CD4-positive, alpha-beta T cell treated with Interleukin-4 for 4 hours (primary cell): ENCODE measurements at places on chromosomes 16 and 17.

GRCh38 chr17:337866-338265, 14.7 kb downstream of the RPH3AL start:
- DNase-seq: no peak

DNA sequence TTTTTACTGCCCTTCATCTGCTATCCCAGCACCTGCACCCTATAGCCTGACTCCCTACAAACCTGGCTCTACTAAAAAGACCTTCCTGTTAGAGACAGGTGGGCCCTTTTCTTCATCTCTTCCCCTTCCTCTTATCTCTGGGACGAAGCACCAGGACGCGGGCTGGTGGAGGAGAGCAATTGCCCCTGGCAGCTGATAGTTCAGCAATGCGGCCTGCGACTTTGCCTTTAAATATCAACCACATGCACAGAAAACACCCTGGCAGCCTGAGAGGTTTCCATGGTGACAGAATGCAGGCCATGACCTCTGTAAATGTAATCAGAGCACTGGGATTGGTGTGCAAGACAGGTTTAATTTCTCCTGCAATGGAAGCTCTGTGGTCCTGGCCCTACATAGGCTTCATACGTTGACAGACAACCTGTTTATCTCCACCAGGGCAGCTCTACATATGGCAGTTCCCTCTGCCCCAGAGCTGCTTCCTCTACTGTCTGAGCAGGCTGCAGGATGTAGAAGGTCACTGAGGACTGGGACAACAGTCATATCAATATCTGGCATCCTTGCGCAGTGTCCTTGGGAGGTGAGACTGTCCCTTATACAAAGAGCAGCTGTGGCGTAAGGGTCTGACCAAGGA, 10.0 kb upstream of the SKAP1 start:
- DNase-seq: peak; percentile 87

DNA sequence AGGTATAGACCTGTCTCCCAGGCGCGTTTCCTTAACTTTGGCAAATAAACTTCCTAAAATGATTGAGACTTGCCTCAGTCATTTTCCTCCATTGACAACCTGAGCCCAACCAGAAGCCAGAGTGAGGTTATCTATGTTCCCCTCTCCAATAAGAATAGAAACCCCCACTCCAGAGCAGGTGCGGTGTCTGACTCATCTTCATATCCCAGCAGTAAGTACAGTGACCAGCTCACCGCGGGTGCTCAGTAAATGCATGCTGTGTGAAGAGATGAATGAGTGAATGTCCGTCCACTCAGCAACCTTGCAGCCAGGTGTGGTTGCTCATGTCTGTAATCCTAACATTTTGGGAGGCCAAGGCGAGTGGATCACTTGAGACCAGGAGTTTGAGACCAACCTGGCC, 19.5 kb upstream of the CD300E start:
- no peak for DNase-seq

DNA sequence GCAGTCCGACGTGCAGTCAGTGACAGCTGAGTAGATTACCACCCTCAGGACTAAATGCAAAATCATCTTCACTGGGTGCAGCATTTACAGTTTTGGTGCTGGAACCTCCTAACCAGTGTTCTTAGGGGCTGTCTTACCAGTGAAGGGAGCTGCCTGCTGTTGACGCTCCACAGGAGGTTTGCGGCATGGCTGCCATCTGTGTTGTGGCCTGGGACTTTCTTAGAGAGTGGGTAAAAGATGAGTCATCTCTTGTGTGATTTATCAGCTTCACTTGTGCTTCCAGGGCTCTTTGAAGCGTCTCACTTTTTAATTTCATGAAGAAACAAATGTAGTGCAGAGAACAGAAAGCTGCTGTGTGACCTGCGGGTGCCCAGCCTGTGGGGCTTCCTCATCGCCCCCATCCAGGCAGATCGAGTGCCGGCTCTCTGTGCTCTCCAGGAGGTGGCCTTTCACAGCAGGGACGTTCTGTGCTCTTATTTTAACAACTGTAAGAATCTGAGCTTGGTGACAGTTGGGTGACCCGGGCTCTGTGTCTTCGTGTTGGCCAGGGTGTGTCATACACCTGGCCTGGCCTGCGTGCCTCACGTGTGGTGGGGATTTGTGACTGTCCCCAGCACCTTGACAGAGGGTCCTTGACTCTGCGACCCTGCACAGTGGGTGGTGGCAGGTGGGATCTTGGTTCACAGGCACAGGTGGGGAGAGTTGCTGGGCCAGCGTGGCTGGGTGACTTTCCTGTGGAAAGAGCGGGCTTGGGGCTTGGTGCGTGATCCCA, 24.3 kb upstream of the ZNF750 start:
- peak; percentile 98 for DNase-seq

- DNase-seq: no peak
Observed at GRCh38 chr17:57866723-57867122, 16.9 kb upstream of the MRPS23 start.

DNA sequence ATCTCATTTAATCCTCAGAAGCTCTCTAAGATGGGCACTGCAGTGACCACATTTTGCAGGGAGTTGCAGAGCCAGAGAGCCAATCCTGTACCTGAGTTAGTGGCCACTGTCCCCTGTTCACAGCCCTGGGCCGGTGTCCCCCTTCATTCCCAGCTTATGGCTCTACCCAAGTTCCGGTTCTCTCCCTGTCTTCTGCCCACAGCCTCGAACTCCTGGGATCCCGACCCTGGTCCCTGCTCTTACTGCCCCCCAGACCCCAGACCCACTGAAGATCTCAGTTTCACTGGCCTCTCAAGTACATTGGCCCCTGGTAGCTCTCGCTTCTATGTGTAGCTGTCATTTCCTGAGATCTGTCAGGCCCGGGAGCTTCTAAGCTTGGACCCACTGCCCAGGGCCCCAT, 12.2 kb downstream of the ASGR2 start:
- DNase-seq: no peak

GRCh38 chr17:34733333-34733732, 154.0 kb downstream of the TMEM132E start:
- no peak for DNase-seq

- no peak for DNase-seq
Observed at GRCh38 chr17:68592009-68592408, 9.2 kb downstream of the FAM20A start.

DNA sequence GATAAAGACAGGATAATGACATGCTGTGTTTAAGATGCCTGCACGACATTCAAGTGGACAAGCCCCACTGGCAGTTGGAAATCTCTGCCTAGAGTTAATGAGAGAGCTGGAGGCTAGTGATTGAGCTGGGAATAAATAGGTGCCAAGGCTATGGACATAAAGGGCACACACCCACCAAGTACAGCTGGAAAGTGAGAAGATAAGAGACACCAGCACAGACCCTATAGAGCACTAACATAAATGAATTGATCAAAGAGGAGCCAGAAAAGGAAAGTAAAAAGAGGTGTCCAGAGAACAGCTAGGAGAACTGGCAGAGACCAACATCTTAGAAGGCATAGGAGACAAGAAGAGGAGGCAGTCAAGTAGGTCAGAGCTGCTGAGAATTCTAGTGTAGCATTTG, 101.2 kb downstream of the YPEL2 start:
- no peak for DNase-seq

DNA sequence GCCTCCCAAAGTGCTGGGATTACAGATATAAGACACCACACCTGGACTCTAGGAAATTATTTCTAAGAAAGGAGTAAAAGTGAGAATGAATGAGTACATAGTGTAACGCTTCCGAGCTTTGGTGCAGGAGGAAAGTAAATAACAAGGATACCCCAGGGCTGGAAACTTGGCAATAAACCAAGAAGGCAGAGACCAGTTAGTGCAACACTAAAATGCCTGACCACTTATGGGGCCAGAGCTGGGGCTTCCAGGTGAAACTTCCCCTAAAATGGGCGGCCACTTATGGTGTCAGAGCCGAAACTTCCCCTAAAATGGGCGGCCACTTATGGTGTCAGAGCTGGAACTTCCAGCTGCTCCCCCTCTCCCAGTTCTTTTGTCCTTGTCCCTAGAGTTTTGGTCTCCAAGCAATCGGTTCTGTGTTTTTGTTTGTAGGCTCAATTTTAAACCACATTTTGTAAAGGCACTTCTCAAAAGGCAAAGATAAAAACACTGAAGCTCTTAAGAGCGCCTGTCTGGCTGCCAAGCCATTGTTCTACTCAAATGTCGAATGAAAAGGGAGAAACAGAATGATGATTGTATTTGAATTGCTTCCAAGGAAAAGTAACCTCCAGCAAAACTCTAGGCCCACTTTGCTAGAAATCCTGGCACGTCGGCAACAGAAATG, 63.9 kb downstream of the NXN start:
- DNase-seq: no peak

DNA sequence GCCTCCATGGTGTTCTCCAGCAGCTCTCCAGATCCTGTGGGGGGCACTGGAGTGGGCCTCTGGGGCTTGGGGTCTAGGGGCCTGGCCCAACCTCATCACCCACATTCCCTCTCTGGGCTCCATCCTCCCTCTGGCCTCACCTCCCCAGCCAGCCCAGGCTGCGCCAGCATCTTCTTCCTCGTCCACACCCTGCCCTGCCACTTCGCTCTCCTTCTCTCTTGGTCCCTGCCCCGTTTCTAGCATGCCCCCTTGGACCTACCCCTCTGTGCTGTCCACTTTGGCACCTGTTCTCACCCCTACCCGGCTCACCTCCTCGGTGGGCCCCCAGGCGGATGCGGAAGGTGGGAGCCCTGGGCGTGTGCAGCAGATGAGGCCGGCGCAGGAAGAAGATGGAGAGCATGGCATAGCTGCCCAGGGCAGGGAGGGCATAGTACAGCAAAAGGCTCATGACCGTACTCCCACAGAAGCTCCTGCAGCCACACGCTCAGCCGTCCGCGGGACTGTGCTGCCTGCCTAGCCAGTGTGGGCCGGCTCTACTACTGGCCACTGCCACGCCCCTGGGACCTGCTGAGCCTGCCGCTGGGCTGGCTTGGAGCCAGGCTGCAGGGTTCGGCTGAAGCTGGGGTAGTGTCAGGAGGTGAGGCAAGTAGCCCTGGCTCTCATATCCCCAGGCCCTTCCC, at the start of gene GDPD3:
TSS of gene GDPD3 (minus strand) at position 507 of the 680 bp plus-strand sequence. CDS start at position 448, 59 bp downstream.
- no peak for DNase-seq

- no peak for DNase-seq
Observed at GRCh38 chr17:58693751-58694150, 1.3 kb downstream of the RAD51C start.

DNA sequence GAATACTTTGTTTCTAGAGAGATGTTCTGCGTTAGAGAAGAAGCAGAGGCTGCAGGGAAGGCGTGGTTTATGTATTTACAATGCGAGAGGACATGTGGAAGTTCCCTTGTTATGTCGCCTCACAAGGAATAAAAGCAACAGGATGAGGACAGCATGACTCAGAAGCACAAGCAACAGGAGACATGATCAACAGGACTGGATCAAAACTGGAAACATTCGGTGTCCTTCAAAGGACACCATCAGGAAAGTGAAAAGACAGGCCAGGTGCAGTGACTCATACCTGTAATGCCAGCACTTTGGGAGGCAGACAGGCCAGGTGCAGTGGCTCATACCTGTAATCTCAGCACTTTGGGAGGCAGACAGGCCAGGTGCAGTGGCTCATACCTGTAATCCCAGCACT, 52.6 kb downstream of the CCDC57 start:
- no peak for DNase-seq

GRCh38 chr17:80475910-80476876, at the start of gene NPTX1:
Gene NPTX1, minus strand, starts transcription at chr17:80476607. Its CDS starts 161 bp downstream, at chr17:80476446.
- no peak for DNase-seq

GRCh38 chr16:86925067-86925791, 346.9 kb downstream of the FOXL1 start:
- DNase-seq: no peak

DNA sequence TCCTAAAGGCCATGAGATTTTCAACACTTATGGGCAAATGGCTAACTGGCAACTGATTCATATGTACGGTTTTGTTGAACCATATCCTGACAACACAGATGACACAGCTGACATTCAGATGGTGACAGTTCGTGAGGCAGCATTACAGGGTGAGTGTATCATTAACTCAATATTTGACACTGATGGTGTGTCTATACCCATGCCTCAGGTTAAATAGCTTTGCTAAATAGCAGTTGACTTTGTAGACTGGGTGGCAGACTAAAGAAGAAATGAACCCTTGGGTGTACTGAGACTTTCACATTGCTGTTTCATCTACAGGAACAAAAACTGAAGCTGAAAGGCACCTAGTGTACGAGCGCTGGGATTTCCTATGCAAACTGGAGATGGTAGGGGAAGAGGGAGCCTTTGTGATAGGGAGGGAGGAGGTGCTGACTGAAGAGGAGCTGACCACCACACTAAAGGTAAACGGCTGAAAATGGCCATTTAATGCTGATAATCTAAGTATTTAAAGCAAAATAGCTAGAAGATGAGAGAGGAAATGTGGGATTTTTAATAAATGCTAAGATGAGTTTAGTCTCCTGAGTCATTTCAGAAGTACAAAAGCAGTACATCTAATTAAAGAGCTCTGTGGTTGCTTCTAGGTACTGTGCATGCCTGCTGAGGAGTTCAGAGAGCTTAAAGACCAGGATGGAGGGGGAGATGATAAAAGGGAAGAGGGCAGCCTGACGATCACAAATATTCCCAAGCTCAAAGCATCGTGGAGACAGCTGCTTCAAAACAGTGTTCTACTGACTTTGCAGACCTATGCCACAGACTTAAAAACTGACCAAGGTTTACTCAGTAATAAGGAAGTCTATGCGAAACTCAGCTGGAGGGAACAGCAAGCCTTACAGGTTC, 3.0 kb downstream of the SETD6 start:
- DNase-seq: no peak

DNA sequence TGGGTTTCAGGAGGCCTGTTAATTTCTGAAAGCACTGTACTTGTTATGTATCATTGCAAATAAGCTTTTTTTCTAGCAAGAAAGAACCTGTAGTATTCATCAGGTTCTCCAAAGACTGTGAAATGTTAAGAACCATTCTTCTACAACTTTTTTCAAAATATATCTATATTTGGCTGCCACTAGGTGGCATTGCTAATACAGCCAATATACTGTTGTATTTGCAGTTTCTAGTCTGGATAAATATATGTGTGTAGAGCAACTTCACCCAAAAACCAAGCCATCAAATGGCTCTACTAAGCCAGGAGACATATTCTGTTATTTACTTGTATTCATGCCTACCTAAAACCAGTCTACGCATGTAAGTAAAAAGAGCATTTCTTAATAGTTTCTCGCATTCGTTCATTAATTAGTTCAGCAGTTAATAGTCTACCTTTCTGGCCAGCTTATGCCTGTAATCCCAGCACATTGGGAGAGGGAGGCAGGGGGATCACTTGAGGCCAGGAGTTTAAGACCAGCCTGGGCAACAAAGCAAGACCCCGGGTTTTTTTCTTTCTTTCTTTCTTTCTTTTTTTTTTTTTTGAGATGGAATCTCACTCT, 39.5 kb downstream of the VMP1 start:
- DNase-seq: peak; percentile 66

- DNase-seq: no peak
Observed at GRCh38 chr17:28646039-28646754, 1.2 kb upstream of the BLTP2 start.

- DNase-seq: no peak
Observed at GRCh38 chr16:54511222-54511731, 224.7 kb upstream of the IRX3 start.
